IPS DF 19.7 (cell line): ENCODE measurements at places on chromosomes 12 and 14.

DNA sequence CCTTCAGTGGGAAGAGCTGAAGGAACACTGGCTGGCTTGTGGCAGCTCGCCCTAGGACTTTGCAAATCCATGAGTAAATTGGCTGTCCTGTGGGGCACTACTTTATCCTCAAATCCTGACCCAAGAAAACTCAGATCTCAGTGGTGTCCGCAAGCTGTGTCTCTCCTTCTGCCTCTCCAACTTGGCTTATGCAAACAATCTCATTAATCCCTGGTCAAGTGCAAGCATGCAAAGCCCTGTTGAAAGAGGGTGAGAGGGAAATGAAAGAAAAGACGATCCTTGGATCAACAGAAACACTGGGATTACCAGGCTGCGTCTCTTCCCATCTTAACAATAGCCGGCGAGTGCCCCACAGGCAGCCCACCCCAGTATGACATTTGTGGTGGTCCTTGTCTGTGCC lies 901.6 kb downstream of the BCL11B start:
- DNase-seq, result no peak

DNA sequence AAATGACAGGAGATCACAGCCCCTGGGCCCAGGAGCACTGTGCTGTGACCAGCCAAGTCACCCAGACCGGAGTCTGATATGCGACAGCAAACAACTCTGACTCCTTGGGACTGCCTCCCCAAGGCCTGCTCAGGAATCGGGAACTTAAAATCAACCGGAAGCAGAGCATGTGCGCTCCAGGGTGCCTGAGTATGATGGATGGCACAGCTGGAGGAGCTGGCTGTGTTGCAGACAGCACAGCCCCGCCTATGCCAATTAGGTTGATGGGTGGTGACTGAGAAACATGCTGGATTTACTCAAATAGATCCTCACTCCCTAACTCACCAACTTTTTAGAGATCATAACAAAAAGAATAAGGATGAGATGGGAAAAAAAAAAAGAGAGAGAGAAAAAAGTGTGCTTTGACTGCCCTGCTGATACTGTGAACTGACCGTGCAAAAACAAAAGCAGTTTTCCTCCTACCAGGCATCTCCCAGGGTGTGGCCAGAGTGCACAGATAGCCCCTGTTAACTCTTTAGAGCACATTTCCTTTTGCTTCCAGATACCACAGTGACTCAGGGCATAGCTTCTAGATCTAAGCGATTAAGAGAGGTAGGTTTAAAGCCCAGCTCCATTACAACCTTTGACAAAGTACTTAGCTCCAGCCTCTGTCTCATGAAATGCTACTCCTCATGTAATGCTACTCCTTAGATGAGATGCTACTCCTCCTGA lies 27.4 kb upstream of the STON2 start:
- no peak for DNase-seq

DNA sequence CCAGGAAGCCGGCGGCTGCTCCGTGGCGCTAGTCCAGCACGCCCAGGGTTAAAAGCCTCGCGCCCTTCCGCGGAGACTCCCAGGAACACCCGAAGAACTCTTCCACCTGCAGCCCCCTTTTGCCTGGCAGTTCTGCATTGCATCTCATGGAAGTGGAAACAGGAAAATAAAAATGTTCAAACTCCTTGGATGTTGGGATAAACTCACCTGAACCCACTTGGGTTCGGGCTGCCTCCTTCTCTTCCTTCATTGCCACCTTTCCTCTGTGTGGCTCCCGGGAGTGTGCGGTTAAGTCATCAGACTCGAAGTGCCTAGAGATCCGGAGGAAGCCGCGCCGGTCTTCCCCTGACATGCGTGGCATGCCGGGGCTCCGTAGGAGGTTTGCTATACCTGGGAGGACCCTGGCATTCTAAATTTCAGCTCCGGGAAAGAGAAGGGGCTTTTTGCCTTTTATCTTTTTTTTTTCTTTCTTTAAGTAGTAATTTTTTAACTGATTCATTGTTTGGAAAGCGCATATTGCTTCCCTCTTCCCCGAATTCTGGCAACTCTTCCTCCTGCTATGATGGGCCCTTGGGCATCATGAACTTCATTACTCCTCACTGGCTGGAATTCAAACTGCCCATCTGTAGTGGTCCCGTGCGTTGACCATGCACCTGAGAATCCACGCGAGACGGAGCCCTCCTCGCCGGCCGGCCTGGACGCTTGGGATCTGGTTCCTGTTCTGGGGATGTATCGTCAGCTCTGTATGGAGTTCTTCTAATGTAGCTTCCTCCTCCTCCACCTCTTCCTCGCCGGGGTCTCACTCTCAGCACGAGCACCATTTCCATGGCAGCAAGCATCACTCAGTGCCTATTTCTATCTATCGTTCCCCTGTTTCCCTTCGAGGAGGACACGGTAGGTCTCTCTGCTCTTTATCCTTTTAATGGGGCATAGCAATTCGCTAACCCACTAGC lies 931.4 kb downstream of the DIO2 start:
- no peak for DNase-seq

GRCh38 chr12:115473257-115473956 lies 789.4 kb upstream of the TBX3 start:
- DNase-seq, result no peak

DNA sequence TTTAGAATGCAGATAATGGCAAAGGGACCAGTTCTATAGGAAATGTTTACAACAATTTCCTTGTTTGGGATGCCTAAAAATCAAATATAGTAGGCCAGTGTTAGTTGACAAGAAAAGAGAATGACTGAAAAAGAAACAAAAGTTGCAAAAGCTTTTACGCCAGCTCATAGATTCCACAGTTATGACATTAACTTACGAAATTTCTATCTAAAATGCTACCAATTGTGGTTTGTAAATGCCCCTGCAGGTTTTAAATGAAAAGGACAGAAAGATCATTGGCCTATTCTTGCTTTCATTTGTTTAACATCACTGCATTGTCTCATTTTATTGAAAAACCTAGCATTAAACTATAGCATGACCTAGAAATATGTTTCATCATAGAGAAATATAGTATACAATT lies 345.8 kb downstream of the CCDC91 start:
- DNase-seq, result no peak

DNA sequence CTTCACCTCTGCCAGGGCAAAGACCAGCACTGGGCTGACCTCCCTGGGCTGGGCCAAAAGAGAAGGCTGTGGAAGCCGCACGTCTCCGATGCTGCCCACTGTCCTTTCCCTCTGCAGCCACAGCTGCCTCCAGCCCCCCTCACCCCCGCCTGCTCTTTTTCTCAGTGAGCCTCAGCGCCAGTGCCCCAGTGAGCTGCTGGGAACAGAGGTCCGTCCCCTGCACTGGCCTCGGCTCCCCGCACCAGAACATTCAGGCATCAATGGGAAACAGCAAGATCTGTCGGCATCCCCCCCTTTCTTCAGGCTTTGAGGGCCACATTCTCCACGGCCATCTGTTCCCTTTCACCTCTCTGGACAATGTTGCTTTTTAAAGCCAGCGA lies 398.1 kb downstream of the ZFP36L1 start:
- DNase-seq, result no peak

DNA sequence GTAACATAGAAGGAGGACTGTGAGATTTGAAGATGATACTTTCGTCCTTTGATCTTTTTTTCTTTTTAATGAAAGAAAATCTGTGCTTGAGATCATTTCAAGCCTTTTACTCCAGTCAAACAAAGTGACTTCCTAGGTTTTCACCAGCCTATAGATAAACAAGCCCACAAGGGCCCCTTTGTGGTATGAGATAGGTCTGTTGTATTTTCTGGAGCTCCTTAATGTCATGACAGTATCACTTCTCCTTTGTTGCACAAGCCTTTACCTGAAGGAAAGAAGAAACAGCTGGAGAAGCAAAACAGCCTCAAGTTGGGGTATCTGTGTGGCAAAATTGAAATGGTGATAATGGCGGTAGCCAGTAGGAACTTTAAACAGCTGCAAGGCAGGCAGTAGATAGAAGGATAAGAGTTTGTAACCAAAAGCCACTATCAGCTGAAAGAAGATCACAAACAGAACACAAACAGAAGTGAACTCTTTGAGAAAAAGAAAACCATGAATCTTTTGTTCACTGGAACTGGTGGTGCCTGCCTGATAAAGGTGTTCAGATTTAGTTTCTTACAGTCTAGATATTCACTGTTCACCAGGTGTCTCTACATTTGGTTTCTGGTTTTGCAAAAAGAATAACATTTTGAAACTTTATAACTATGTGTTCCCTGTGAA lies 96.8 kb downstream of the LGR5 start:
- no peak for DNase-seq

- DNase-seq, result no peak
These were observed 795 bp downstream of the SMAGP start for GRCh38 chr12:51269174-51270066.
